ENCODE measurements at places on chromosomes 1 and 21.

GRCh38 chr1:241600496-241600901 is 39.7 kb downstream of the CHML start:
- DNase-seq, result no peak

GRCh38 chr1:172496678-172497077 is 36.3 kb upstream of the SUCO start:
- no peak for DNase-seq

DNA sequence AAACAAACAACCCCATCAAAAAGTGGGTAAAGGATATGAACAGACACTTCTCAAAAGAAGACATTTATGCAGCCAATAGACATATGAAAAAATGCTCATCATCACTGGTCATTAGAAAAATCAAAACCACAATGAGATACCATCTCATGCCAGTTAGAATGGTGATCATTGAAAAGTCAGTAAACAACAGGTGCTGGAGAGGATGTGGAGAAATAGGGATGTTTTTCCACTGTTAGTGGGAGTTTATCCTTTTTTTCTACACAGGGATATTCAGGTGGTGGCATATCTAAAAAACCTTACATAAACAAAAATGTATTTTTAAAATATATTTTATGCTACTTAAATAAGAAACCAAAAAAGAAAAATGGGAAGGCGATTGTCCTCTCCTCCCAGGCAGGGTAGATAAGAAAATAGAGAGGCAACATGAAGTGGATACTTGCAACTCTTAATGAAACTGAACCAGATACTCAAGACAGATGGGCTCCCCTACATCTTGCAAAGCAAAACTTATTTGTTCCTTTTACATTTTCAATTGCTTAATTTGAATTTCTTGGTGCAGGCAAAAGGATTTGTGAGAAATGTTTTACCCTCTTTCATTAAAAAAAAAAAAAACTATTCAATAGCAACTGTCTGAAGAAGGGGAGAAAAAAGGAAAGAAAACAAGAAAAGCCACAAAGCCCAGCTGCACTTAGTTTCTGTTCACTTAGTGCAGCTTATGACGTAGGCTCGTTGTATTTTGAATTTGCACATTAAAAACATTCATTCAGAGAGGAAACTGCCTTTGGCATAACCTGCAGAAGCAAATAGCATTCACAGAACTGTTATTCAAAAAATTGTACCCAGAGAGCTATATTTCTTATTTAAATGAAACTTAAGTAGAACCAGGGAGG is 36.9 kb upstream of the RGS1 start:
- DNase-seq, result no peak

DNA sequence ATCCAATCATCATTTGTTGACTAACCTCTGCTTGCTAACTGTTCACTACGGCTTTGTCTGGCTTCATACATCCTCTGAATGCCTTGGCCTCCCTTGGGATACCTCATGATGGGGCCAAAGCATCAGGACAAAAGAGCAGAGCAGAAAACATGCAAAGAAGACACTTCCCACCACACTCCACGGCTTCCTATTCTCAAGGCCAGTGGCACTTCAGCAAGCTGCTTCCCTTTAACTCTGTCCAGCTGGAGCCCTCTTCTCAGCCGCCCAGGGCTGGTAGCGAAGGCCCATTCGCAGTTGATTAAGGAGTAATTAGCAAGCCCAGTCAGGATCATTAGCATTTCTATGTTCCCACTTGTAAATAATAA is 224.3 kb upstream of the FGGY start:
- DNase-seq, result no peak

- no peak for DNase-seq
Measured at GRCh38 chr1:90919900-90920299, 101.9 kb downstream of the ZNF644 start.

DNA sequence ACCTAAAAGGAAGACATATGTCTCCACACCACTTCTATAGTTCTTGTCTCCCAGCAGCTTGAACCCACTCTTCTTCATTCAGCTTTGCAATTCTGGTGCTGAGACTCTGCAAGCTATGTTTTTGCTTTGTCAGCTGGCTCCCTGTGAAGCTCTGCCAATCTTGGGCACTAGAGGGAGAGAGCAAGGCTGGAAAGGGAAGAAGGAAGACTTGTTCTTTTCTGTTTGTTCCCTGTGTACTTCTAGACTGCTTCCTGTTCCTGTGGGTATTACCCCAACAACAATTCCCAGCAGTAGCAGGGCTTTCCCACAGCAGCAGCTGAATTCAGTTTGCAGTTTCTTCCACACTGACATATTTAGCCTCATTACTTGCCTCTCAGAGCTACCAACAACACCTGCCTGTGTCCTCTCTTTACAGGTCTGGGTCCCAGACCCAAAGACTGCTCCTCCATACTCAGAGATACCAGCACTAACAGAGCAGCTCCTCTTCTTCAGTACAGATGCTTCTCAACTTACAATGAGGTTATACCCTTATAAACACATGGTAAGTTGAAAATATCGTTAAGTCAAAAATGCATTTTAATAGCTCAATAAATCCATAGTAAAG is 275.2 kb upstream of the NEGR1 start:
- DNase-seq, result no peak

- DNase-seq, result no peak
Measured at GRCh38 chr1:78787544-78787943, 137.9 kb downstream of the IFI44 start.

GRCh38 chr1:201261771-201262547 is 21.3 kb upstream of the PKP1 start:
- DNase-seq, result no peak

DNA sequence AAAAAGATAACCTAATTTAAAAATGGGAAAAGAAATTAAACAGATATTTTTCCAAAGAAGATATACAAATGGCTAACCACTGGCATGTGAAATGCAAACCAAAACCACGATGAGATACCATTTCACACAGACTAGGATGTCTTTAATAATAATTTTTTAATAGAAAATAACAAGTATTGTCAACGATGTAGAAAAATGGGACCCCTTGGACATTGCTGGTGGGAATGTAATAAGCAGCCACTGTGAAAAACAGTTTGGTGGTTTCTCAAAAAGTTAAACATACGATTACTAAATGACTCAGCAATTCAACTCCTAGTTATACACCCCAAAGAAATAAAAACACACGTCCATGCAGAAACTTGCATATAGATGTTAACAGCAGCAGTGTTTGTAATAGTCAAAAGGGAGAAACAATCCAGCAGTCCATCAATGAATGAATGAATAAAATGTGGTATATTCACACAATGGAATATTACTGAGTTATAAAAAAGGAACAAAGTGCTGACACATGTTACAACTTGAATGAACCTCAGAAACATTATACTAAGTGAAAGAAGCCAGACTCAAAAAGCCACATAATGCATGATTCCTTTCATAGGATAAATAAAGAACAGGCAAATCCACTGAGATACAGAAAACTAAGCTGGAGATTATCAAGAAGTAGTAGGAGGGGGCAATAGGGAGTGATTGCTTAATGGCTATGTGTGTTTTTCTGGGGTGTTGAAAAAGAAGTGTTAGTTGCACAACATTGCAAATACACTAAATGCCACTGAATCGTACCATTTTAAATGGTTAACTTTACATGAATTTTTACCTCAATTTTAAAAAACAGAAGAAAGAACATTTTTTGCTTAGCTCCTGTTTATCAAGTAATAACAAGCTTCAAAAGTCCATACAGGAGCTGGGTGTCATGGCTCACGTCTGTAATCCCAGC is 4.1 kb downstream of the PPT1 start:
- DNase-seq, result no peak

All from nucleus accumbens (tissue), 56 donors.